WERI-Rb-1 (cell line): ENCODE measurements at places on chromosomes 7 and 10.

- DNase-seq, result no peak
Observed at GRCh38 chr7:107179326-107180164, 10.7 kb downstream of the HBP1 start.

DNA sequence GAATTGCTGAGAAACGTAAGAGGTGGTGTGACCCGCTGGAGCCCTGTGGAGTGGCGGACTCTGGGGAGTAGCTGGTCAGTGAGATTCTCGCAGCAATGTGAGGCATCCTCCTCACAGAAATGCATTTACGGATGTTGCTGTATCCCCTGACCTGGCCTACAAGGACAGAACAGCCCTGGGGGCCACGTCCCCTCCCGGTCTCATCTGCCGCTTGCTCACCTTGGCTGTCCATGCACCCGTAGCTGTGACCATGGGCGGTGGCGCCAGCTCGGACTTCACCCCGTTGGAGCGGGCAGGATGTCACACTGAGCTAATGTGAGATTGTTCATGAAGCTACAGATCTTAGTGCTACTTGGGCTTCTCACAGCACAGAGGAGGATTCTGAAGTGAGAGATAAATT, 193.8 kb downstream of the EBF3 start:
- no peak for DNase-seq

DNA sequence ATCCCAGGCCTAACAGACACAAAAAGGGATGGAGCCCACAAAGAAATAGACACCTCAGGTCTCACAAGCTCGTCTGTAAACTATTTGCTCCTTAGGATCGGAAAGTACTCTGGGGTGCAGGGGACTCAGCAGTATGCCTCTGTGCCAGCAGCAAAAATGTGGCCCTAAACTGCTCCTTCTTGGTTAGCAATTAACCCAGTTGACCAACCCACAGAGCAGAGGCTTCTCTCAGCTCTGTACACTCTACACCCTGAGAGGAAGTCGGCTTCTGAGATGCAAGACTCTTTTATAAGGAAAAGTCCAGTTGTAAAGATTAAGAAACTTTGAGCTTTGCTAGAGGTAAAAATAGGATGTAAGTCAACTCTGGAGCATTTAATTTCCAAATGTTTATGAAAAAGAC, 156.3 kb upstream of the PRSS58 start:
- DNase-seq, result no peak

GRCh38 chr7:103727982-103728610, 261.4 kb downstream of the RELN start:
- no peak for DNase-seq

GRCh38 chr7:129434675-129435318, 565 bp downstream of the STRIP2 start:
- peak; percentile 24 for DNase-seq

- DNase-seq, result no peak
Observed at GRCh38 chr7:130160455-130160854, 44.8 kb downstream of the TMEM209 start.

DNA sequence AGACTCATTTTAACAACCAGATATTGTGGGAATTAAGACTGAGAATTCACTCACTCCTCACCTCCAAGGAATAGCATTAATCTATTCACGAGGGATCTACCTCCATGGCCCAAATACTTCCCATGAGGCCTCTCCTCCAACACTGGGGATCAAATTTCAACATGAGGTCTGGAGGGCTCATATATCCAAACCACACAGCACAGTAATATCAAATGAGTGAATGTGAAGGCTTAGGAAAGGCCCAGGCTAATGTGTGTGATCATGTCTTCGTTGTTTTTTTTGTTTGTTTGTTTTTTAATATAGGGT, 46.5 kb downstream of the HIBADH start:
- no peak for DNase-seq

DNA sequence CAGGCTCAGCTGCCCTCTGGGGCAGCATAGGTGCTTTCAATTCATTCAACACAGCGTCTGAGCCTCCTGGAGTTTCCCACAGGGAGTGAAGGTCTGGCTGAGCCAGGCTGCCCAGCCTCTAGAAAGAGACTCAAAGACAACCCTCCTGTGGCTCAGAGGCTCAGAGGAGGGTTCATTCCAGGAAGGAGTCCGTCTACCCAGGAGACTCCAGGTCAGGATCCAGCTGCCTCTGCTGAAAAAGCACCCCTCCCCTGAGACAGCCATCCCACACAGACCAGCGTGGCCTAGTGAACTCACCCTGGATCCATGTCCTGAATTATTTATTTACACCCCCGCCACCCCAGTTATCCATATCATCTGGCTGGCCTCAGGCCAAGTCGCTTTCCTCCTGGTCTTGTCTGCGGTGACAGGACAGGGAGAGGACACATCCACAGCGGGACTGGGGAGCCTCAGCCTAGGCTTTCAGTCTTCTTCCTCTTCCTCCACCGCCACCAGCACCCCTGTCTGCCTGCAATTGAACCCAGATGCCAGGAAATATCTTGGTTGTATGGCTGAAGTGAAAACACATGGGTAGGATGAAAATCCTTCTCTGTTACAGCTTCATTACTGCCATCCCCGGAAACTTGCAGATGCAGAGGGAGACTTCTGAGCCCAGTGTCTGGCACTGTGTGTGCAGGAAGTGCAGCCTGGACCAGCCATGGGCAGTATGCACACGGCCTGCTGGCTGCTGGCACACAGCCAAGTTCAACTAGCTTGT, 44.0 kb upstream of the COL13A1 start:
- DNase-seq, result no peak

- DNase-seq, result no peak
Observed at GRCh38 chr10:20535897-20536881, 360.9 kb downstream of the NEBL start.

GRCh38 chr7:139033346-139034114, 2.3 kb downstream of the ZC3HAV1L start:
- no peak for DNase-seq

GRCh38 chr10:15842556-15843169, 17.6 kb downstream of the MINDY3 start:
- no peak for DNase-seq

DNA sequence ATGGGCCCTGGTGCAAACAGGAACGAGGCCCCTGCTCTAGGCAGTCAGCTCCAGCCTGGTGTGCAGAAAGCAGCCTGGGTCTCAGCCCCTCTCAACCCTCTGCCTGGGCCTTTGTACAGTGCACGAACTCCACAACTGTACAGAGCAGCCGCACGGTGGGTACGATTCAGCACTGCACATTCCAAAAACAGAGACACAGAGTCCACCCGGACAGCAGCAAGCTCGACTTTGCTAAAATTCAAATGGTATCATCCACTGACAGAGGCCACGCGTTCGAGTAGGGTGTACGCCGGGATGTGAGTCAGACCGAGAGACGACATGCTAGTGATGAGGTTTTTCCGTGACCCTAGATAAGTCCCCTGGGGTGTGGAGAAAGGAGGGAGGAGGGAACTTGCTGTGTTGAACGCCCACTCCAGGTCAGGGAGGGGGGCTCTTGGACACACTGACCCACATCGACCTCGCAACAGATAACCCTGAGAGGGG, 65.6 kb upstream of the PDGFA start:
- DNase-seq, result no peak

GRCh38 chr10:99711129-99711719, 20.7 kb downstream of the COX15 start:
- peak; percentile 33 for DNase-seq

DNA sequence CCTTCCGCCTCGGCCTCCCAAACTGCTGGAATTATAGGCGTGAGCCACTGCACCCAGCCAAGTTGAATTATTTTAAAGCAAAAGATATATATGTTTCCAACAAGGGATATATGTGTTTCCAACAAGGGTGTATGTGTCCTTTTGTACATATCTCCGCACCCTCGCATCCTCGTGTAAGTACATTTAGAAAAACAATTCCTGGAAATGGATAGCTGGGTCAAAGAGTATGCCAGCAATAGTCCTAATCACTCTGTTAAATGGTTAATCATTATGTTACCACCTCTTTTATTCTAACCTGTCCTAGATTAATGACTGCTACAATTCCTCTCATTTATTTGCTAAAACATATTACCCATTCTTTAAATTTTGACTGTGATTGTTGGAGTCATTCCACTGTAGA, 28.0 kb downstream of the OR9A2 start:
- DNase-seq, result no peak

- no peak for DNase-seq
Observed at GRCh38 chr7:127768241-127768640, 116.2 kb downstream of the SND1 start.

DNA sequence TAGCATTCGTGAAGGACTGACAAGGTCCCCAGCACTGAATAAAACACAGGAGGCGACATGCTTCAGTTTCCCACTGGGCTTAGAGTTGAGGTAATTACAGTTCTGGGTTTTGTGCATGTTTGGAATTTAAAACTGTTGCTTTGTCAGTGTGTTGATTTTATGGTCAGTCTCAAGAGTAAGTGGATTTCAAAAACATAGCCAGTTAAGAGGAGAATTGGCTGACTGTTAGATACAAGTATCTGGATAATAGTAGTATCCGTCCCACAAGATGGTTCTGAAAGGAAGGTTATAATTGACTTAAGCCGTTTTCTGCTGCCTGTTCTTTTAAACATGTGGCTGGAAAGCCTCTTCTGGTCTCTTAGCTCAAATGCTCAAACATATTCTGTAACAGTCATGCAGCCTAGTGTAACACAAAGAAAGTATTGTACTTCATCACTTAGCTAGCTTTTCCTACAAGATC, 170.9 kb downstream of the POLR1F start:
- no peak for DNase-seq

DNA sequence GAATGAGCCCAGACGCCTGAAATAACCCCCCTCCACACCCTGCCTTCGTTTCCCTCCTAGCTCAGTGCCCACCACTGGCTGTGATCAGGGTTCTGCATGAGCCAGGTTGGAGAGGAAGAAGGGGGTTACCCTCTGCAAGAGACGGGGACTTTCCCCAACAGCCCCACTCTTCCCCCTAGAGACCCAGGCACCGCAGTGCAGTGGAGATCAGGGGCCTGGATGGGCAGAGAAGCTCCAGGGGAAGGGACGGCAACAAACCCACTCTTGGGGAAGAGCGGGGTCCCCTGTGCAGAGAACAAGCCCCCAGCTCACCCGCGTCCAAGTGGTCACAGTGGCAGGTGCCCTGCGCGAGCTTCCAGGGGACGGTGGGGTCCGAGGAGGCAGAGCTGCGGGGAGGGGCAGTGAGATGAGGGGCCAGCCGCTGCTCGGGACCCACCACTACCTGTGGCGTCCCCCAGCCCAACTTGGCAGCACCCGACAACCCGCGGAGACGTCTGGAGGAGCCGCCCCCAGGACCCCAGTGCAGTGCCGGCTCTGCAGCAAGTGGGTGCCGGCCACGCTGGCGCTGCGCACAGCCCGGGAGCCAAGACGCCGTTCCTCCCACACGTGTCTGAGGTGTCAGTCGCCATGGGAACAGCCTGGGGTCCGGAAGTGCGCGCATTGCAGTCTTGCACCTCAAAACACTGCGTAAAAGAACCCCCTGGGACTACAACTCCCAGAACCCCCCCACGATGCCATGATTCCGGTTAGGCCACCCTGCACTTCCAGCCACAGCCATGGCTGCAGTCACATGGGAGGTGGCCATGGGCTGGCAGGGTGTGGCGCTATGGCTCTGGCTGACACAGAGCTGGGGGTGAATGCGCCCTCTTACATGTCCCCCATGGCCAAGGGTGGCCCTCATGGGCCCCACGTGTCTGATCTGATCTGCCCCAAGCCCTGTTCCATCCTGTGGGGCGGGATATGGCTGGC, 45.8 kb upstream of the WIPI2 start:
- DNase-seq, result no peak

DNA sequence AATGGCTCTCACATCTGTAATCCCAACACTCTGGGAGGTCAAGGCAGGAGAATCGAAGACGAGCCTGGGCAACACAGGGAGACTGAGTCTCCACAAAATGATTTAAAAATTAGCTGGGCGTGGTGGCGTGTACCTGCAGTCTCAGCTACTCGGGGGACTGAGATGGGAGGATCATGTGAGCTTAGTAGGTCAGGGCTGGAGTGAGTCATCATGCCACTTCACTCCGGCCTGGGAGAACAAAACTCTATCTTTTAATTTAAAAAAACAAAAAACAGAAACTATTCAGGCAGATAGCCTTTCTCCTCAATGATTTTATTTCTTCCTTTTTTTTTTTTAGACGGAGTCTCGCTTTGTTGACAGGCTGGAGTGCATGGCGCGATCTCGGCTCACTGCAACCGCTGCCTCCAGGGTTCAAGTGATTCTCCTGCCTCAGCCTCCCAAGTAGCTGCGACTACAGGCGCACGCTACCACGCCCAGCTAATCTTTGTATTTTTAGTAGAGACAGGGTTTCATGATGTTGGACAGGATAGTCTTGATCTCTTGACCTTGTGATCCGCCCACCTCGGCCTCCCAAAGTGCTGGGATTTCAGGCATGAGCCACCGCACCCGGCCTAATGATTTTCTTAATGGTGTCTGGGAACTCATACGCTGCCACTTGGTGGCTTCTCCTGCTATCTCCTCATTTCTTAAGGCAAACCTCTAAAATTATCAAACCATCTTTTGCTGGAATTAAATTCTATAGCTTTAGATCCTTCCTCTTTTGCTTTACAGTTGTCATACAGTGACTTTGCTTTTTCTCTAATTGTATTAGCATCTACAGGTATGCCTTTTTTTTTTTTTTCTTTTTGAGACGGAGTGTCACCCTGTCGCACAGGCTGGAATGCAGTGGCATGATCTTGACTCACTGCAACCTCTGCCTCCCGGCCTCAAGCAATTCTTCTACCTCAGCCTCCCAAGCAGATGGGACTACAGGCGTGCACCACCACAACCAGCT, 22.9 kb downstream of the SRPK2 start:
- DNase-seq, result no peak

- no peak for DNase-seq
Observed at GRCh38 chr7:22921386-22922086, 92.4 kb downstream of the HYCC1 start.

- no peak for DNase-seq
Observed at GRCh38 chr10:129123428-129123827, 343.6 kb upstream of the MGMT start.

GRCh38 chr7:108147031-108147563, 16.9 kb upstream of the LAMB4 start:
- peak; percentile 86 for DNase-seq

- DNase-seq, result no peak
Observed at GRCh38 chr7:130091999-130092398, 21.7 kb downstream of the KLHDC10 start.

GRCh38 chr7:92296880-92297445, 51.2 kb downstream of the ANKIB1 start:
- DNase-seq, result no peak

- DNase-seq, result peak; percentile 57
Observed at GRCh38 chr7:142153400-142153799, 41.9 kb downstream of the MGAM2 start.
